ENCODE measurements at places on chromosomes 2 and 18.

GRCh38 chr2:96129528-96130120, 8.7 kb downstream of the ASTL start:
- no peak for DNase-seq

DNA sequence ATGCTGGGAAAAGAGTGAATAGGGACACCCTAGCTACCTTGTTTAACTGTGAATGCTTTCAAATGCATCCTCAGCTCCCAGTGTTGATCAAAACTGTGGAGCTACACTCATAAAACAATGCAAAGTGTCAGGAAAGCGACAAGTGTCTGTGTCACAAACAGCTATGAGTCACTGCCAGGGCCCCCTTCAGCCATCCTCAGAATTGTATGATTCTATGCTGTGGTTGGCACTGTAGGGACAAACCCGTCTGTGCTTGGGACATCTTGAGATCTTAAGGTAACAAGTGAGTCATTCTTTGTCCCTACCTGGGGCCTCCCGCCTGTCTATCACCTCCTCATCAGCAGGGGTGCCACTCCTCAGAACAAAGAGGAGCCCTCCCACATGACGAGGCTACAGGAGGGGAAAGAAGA, 42.4 kb downstream of the KLF7 start:
- DNase-seq = peak; percentile 66

GRCh38 chr2:149661844-149662243, 74.3 kb upstream of the MMADHC start:
- DNase-seq = no peak

GRCh38 chr2:231003186-231003585, 7.3 kb downstream of the SPATA3 start:
- DNase-seq = no peak

Measured in stimulated activated CD8-positive, alpha-beta memory T cell treated with anti-CD3 and anti-CD28 coated beads, Interleukin-15, amount 100 ng/mL, for 48 hours (primary cell).